GM13976 (cell line): ENCODE measurements at places on chromosomes 1 and 21.

DNA sequence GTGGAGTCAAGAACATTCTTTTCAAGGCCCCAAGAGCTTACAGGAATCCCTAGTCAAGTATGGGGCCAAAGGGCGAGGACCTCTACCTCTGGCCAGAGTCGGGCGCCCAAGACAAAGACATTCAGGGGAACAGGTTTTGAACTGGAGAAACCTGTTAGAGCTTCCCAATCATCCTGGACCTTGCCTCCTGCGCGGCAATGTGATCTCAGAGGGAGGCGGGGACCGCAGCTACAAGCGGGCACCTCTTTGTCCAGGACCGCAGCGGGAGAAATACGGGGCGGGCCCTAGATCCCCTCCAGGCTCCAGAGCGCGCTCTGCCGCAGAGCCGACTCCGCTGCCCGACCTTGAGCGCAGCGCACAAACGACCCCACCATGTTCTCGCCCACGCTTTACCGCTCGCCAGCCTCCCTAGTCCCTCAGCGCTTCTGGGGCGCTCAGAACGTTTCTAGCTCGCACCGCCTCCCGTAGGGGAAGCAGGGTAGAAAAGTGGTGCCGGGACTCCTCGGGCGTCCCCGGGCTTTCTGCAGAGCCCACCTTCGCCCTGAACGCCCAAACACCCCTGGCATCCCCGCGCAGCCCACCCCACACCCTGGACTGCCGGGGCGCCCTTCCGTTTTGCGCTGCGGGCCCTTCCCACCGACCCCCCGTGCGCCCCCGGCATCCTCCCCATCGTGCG lies 28.1 kb downstream of the RABIF start:
- peak; percentile 64 for DNase-seq

- DNase-seq, result no peak
These were observed 1.6 kb downstream of the KIF17 start for GRCh38 chr1:20716232-20716631.

- no peak for DNase-seq
These were observed 8.3 kb upstream of the KANK4 start for GRCh38 chr1:62327360-62328055.

- no peak for DNase-seq
These were observed 37.5 kb upstream of the HOOK1 start for GRCh38 chr1:59776960-59777852.

GRCh38 chr21:34017039-34017961 lies 56.1 kb upstream of the MRPS6 start:
- DNase-seq, result peak; percentile 20

- no peak for DNase-seq
These were observed 60.7 kb downstream of the DAB1 start for GRCh38 chr1:57363165-57363564.

- DNase-seq, result no peak
These were observed 236.9 kb upstream of the VAMP3 start for GRCh38 chr1:7534061-7534825.

- DNase-seq, result no peak
These were observed 709.0 kb downstream of the USP25 start for GRCh38 chr21:16438761-16439160.

DNA sequence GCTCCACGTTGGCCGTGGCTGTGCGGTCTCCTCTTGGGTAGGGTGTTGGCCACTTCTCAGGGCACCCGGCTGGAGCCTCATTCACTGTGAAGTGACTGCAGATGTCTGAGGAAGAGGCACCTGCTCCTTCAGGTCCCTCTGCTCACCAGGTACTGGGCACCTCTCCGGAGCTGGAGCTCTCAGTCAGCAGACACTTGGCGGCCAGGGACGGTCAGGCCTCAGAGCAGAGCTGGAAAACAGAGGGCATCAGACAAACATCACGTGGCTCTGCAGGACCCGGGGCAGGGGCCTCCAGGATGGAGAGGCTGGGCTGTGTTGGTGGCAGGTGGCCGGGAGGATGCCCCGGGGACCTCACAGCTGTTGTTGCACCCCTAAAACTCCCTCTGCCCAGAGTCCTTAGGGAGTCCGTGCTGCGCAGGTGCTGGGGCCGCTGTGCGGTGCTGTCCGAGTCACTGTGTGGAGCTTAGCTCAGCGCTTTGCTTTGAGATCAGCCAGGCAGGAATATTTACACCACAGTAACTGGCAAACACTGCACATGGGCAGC lies 59.7 kb downstream of the SLX9 start:
- no peak for DNase-seq

GRCh38 chr1:88101041-88101440 lies 583.0 kb upstream of the PKN2 start:
- DNase-seq, result no peak

- DNase-seq, result no peak
These were observed 745 bp downstream of the RCSD1 start for GRCh38 chr1:167630568-167631385.

- no peak for DNase-seq
These were observed 116.2 kb downstream of the HMCN1 start for GRCh38 chr1:185850366-185850765.

- DNase-seq, result peak; percentile 82
These were observed 20.8 kb upstream of the C1orf159 start for GRCh38 chr1:1136547-1137230.

DNA sequence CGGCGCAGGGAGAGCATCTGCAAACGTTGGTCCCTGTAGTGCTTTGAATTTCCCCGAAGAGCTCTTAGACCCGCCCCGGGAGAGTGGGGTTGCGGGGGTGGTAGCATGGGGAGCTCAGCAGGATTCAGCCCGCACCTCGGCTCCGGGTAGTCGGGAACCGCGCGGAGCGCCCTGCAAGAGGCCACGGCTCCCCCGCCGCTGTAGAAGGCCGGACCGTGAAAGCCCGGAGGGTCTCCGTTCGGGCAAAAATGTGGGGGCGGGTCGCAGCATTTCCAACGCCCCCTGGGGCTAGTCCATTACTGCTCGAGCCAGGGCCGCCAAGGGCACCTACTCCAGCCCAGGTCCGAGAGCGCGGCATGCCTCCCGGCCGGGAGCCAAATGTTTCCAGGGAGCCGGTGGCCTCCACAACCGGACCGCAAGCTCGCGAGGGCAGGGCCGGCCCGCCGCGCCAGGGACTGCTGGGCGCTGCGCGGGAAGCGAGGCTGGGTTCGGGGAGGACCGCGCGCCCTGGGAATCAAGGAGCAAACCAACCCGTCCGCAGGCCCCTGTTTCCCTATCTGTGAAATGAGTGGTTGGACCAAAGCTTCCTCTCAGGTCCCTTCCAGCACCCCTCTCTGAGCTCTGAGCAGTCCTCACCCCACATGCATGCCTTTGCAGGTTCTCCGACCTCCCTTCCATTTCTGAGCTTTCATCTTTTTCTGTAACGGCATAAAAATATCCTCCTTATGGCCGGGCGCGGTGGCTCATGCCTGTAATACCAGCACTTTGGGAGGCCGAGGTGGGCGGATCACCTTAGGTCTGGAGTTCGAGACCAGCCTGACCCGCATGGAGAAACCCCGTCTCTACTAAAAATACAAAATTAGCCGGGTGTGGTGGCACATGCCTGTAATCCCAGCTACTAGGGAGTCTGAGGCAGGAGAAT lies 775 bp upstream of the TMEM63A start:
- peak; percentile 64 for DNase-seq

DNA sequence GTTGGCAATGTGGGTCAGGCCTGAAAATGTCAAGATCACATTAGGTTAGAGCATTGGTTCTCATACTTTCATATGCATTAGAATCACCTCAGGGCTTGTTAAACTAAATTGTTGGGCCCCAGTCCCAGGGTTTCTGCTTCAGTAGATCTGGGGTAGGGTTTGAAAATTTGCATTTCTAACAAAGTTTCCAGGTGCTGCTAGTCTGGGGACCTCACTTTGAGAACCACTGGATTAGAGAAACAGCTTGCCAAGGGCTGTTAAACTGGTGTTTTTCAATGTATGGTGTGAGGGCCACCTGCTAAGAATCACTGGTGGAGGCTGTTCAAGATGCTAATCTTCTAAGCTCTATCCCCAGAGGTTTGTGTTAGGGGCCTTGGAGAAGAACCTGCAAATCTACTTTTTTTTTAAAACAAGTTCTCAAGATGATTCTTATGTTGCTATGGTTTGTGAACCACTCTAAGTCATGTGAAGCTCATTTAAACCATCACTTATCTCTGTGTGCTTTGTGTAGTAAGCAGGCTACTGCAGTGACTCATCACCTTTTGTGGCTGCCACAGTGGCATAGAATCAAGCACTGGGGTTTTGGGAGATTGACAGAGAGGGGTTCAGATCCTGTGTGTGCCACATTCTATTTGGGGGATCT lies 152.2 kb downstream of the S1PR1 start:
- peak; percentile 22 for DNase-seq

GRCh38 chr1:202405928-202406327 lies 57.4 kb downstream of the PPP1R12B start:
- no peak for DNase-seq

DNA sequence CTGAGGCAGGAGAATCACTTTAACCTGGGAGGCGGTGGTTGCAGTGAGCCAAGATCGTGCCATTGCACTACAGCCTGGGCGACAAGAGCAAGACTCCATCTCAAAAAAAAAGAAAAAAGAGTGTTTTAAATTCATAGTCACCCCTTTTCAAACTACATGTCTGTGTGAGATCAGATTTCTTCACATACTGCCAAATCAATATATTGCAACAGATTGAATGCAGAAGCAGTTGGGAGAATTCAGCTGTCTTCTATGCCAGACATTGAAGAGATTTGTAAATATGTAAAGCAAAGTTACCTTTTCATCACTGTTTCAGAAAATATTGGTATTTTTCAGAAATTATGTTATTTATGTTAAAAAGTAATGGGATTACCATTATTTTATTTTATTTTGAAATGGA lies 101.1 kb downstream of the TMEM200B start:
- DNase-seq, result no peak

DNA sequence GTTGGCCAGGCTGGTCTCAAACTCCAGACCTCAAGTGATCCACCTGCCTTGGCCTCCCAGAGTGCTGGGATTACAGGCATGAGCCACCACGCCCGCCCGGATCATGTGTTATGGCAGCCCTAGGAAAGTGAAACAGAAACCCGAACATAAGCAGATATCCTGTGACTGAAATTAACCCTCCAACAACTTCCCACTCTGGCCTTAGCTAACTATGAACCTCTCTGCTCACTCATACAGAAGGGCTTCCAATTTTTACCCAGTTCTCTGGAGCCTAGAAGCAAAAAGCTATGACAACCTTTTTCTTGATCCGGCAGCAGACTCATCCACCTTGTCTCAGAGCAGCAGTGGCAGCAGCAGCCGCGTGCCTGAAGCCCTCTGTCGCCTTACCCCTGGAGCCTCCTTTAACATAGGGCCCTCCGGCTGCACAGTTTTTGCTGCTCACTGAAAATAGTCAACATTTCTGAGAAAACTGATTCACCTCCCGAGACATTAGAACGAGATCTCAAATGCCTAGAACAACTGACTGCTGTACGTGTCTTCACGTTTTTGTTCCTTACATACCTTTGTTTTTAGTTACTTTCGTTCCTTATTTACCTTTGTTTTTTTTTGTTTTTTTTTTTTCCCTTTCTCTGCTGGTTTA lies 9.3 kb downstream of the CBR1 start:
- DNase-seq, result peak; percentile 47

- no peak for DNase-seq
These were observed 140.9 kb upstream of the ARHGEF16 start for GRCh38 chr1:3313576-3313950.

DNA sequence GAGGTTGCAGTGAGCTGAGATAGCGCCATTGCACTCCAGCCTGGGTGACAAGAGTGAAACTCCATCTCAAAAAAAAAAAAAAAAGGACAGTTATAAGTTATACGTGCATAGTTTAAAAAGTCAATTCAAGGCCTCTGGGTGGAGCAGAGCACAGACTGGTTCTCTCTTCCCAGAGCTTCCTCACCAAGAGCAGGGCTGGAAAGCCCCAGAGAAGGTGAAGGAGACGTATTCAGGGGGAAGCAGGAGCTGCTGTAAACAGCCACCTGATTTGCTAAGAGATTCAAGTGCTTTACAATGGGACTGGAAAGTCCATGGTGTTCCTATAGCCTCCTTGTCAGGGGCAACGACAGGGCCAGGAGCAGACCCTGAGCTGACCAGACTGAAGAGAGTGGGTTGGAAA lies 85.0 kb upstream of the LYST start:
- DNase-seq, result no peak

DNA sequence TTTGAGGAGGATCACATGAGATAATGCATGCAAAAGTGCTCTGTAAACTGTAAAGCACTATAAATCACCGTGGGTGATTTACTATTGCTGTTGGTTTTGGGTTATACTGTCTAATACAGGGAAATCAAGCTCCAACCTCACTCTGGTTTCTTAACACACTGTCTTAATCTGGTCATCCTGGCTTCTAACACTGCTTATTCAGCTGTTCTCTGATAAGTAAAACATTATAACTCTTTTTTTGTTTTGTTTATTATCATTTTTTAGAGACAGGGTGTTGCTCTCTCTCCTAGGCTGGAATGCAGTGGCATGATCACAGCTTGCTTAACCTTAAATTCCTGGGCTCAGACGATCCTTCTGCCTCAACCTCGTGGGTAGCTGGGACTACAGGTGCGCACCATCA lies 21.9 kb upstream of the LSM10 start:
- no peak for DNase-seq

GRCh38 chr1:97396463-97396862 lies 524.4 kb downstream of the DPYD start:
- DNase-seq, result no peak

- DNase-seq, result no peak
These were observed 17.9 kb downstream of the PLPP3 start for GRCh38 chr1:56561227-56562019.

DNA sequence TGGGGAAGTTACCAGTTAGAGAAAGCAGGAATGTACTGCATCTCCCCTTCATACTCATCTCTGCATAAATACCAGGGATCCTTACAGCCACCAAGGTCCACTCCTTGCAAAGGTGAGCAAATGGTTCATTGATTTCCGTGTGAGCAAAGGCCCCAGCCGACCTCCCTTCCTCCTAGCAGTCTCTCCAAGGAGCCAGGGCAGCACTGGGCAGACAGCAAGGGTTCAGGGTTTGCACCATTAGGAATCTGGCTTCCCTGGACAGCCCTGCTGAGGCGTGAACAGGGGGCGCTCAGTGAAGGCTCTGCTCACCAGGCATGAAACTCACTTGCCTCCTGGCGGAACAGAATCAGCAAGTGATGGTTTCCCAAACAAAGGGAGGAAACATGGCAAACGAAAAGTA lies 65.7 kb downstream of the MRPL37 start:
- no peak for DNase-seq
